Cardiac septum (tissue), 1 donor: ENCODE measurements at places on chromosomes 5 and 9. TPM values are rescaled to one million over a fixed set of nuclear protein-coding genes. Genes with fewer than 3 reads are reported as not detected.

Gene EFNA5
- 40.9 TPM for total RNA-seq

GRCh38 chr9:13158986-13159385 is 120.5 kb downstream of the MPDZ start:
- DNase-seq: no peak

Gene PFN3
- total RNA-seq: not detected

DNA sequence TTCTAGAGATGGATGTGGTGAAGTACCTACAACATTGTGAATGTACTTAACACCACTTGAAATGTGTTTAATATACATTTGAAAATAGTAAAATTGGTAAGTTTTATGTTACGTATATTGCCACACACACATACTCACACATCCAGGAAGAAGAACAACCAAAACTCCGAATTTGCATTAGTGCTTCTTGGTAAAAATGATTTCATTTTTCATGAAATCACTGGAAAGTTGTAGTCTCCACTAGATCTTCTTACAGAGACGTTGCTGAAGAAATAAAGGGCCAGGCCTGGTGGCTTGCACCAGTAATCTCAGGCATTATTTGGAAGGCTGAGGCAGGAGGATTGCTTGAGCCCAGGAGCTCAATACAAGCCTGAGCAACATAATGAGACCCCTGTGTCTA is 118.6 kb upstream of the ZNF608 start:
- no peak for DNase-seq

DNA sequence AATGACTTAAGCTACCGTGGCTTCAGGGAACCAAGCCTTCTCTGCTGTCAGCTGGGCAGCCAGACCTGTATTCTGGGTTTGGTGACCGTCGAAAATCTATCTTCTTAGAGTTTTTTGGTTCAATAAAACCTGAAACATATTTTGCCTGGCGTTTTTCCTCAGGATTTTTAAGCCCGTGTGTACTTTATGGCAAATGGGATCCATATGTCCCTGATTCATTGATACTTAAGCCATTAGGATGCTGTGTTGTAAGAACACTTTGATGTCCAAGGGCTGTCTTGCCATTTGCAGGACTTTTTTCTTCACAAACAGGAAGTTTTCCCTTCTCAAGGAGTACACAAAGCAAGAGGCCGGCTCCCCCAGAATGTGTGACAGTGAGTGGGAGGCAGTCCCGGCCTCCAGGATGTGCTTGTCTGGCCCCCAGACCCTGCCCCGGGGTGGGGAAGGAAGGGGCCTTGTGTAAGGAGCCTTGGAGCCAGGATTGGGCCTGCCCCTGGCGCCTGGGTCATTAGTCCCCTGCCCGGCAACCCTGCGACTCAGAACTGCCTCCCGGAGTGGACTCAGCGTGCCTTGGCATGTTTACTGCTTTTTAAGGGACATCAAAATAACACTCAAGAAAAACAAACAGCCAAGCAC is 83.4 kb upstream of the SMIM23 start:
- DNase-seq: no peak

Gene KIAA0825
- total RNA-seq: 2.2 TPM

- DNase-seq: peak; percentile 46
These were observed 43.9 kb upstream of the ORM1 start for GRCh38 chr9:114278881-114279570.

DNA sequence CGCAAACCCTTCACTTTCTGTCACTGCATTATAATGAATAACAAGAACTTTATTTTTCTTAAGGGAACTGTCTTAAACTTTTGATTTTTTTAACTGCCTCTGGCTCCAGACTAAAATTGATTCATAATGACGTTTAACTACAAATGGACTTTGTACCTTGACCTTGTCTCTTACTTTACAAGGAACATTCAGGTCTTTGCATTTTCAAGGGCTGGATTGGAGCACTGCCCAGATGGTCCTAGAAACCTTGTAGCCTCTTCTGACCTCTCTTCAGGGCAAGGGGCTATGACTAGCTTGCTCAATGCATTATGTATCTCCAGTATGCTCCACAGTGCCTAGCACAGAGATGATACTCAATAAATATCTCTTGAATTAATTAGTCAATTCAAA is 612.6 kb upstream of the CLINT1 start:
- DNase-seq: no peak

GRCh38 chr9:5608298-5609225 is 20.3 kb upstream of the RIC1 start:
- DNase-seq: no peak

DNA sequence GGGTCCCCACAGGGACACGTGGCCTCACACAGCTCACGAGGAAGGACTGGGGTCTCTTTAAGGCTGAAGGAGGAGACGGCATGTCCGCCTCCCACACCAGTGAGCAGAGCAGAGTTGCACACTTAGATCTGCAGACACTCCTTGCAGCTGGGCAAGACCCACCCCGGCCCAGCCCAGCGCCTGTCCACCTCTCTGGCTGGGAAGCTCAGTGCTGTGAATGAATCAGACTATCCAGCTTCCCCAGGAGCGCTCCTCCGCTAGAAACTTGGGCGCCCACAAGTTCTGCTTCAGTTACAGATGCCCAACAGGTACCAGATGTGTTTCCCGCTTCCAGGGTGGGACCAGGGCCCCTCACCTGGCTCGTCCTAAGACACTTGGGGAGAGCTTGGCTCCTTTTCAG is 78.9 kb downstream of the NSUN2 start:
- DNase-seq: no peak

DNA sequence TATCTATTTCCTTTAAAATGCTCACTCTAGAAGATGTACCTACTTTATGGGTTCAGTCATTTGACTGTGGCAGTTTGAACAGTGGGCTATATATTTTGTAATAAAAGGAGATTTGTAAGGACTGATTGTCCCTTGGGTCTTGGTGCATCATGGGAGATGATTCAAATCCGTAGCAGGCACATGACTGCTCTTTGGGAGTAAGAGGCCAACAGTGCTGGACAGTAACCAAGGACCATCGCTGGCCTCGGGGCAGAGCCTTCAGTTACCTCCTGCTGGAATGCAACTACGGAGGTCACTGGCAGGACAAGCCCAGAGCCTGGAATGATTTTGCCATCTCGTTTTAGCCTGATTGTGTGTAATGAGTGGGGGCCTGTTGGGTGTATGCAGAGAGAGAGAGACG is 7.0 kb upstream of the MAMDC2 start:
- DNase-seq: no peak

GRCh38 chr9:133932633-133933032 is 59.5 kb downstream of the VAV2 start:
- DNase-seq: no peak

Gene SPATA9
- not detected for total RNA-seq

Gene GADD45G
- total RNA-seq: 29.6 TPM

Gene NME5
- total RNA-seq: 2.0 TPM

Gene KCNIP1
- total RNA-seq: 0.57 TPM

DNA sequence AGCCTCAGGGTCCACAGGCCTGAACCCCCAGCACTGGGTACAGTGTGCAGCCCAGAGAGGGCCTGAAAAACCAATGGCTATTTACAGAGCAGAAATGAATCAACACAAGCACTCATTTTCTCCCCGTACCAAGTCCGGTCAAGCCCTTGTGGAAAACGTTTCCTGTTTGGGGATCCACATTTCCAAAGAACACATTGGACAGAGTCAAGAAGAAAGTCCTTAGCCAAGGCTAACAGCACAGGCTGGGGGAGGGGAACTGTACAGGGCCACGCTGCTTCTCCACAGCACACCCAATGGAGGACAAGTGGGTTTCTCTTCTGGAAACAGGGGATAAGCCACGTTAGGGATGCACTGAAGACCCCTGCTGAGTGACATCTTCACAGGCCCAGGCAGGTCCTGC is 62.3 kb downstream of the NSUN2 start:
- DNase-seq: no peak

GRCh38 chr9:110641293-110641692 is 27.3 kb upstream of the MUSK start:
- no peak for DNase-seq

Gene SPEF2
- 2.2 TPM for total RNA-seq

DNA sequence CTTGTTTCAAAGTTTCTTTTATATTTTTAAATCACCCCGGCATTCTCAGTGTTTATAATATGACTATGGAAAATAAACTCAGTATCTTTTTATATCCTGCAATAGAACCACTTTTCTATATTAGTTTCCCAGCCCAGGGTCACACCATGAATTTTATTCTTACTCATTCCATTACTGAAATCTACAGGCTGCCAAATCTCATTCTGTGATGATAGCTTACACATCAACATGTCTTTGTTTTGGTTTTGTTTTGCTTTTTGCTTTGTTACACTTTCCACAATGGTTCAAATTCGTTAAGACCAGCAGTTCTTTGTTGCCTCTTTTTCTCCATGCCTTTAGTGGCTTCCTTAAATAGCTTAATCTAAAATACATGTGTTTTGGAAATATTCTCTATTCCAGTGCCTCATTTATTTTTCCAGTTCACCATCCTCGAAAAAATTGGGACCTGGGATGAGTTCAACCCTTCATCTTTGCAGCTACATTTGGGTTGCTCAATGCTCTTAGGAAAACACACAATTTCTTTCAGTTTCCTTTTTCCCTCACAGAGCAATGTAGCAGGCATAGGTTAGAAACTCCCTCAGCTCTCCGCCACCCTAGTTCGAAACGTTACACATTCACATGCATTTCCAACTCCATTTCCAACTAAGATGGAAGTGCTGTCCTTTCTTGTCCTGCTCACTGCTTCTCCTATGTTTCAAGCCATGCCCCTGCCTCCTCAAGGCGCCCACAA is 1146.3 kb downstream of the MAT2B start:
- DNase-seq: no peak

GRCh38 chr5:18764161-18764560 is 1129.9 kb downstream of the TAF11L14 start:
- DNase-seq: no peak

DNA sequence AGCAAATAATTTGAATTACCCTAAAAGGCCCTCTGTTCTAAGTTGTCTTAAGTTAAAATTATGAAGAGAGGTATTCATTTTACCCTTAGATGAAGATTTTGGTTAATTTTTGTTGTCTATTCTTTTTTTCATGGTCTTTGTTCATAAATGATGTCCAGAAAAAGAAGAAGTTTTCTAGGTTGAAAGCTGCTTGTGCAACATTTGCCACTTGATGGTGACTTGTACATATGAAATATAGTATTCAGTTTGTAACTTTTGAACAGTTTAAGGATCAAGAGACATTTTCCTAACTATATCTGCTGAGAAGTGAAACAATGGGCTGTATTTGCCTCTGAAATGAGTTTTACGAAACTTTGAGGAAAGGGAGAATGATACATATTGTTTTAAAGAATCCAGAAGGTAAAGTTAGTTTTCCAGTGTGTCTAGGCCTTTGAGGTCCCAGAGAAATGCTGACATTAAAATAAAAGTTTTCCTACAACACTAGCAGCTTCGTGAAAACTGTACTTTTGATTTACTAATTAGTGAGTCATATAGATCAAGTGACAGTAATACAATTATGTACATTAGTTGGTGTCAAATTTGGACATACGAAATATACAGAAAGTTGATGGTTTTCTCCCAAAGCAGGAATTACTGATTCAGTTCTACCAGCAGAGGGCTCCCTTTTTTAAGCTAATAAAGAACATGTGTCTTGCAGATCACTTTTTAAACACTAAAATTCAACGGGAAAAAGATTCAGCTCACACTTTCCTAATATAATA is 70.5 kb downstream of the PIK3R1 start:
- no peak for DNase-seq

GRCh38 chr5:172303572-172304335 is 20.2 kb upstream of the UBTD2 start:
- no peak for DNase-seq

- no peak for DNase-seq
These were observed 319.7 kb downstream of the NFIB start for GRCh38 chr9:13994240-13994639.

Gene FOXI1
- not detected for total RNA-seq

- no peak for DNase-seq
These were observed 455.8 kb upstream of the PTGER4 start for GRCh38 chr5:40223884-40224402.

- peak; percentile 57 for DNase-seq
These were observed 24.5 kb upstream of the EXOC3 start for GRCh38 chr5:418162-419121.

GRCh38 chr5:122142480-122143164 is 13.3 kb downstream of the ZNF474 start:
- DNase-seq: no peak

Gene FLT4
- 5.8 TPM for total RNA-seq

- DNase-seq: peak; percentile 75
These were observed at the start of gene GLDC for GRCh38 chr9:6645355-6646292. Gene GLDC (minus strand): TSS chr9:6645729. CDS start chr9:6645499, 230 bp downstream.

DNA sequence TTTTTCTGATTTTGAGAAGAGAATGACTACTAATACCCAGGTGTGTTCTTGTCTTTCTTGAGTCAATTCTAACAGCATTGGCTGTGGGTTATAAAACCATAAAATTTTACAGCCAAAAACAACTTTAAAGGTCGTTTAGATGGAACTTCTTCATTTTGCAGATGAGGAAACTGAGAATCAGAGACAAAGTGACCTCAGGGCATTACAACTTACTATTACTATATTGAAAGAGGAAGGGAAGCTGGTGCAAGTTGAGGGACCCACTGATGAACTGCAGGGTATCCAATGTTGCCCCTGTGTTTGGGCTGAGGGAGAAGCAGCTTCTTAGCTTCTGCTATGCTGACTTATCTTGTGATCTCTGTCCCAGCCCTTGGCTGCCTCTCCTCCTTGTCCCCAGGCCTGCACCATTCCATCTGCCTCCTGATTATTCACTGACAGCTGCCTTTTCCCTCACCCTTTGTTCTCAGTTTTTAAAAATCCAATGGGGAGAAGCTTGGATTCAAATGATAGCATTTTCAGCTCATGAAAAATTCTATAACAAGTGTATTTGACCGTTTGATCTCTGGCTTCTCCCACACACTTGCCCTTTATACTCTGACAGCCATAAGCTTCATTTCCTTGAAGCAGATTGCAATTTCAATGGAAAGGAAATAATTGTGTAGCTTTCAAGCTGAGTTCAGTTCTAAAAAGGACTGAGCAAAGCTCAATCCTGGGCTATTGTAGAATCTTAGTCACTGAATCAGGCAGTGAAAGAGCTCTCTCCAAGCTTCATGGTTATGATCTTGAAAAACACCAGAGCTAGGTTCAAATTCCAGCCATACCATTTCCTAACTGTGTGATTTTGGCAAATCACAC is 68.5 kb downstream of the TMC1 start:
- no peak for DNase-seq

DNA sequence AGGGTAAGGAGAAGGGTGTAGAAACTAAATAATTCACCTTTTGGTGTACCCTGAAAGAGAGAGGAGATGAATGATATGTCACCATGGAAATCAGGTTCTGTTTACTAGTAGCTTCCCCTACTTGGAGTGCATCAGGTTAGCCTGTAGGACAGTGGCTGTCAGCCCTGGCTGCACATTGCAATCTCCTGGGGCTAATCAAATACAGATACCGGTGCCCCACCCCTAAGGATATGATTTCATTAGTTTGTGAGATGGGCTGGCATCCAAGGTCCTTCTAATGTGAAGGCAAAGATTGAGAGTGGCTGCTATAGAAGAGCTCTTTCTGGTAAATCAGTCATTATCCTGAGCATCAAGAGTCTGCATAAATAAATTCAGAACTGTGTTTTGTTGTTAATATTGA is 47.2 kb downstream of the INSYN2B start:
- no peak for DNase-seq

Gene FSD1L
- 10.8 TPM for total RNA-seq

- DNase-seq: no peak
These were observed 14.8 kb downstream of the NCS1 start for GRCh38 chr9:130186839-130187522.

- DNase-seq: no peak
These were observed 72.7 kb upstream of the IFNE start for GRCh38 chr9:21554813-21555212.

Gene SHB
- total RNA-seq: 39.0 TPM

Gene SPINK4
- total RNA-seq: not detected

- DNase-seq: no peak
These were observed 614.1 kb downstream of the PTPRD start for GRCh38 chr9:9998491-9999287.
